ENCODE measurements at places on chromosomes 5 and 9.
A peak's percentile ranks its signal among the peaks of the same experiment; 100 is the strongest.

GRCh38 chr5:151042453-151043093, 22.2 kb downstream of the GPX3 start:
- DNase-seq = no peak

- DNase-seq = peak; percentile 35
Observed at GRCh38 chr5:169300468-169301385, at the start of gene SLIT3. TSS of gene SLIT3 (minus strand) at chr5:169301139. CDS start at chr5:169300709, 430 bp downstream.

- no peak for DNase-seq
Observed at GRCh38 chr5:75381456-75381855, 44.4 kb downstream of the HMGCR start.

- DNase-seq = no peak
Observed at GRCh38 chr9:135751501-135751900, 49.5 kb downstream of the KCNT1 start.

DNA sequence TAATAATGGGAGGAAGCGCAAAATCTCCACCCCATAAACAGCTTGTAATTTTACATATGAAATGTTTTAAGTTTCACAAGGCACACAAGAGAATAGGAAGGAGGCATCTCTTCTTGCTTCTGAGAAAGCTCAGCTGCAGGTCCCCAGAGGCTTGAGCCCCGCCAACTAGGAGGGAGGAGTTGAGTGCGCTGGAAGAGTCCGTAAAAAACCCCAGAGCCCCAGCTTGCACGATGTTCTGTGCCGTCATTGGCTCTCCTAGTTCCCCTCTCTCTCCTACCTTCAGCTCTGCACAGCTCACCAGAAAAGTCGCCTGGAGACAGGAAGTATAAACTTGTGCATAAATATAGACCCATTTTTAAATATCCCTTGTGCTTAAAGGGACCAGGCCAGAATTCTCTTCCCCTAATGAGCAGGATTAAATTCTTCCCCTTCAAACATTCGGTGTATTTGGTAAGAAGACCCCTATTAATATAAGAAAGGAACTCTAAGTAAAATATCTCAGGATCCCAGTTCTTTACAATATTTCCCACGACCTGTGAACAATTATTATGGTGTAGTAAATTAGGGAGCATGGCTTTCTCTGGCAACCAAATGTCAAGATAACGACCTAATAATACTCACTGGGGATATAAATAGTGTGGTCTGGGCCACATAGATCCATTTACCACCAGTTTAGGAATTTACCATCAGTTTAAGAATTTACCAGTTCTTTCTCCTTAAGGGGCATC, 13.7 kb downstream of the GLRX start:
- peak; percentile 86 for DNase-seq

DNA sequence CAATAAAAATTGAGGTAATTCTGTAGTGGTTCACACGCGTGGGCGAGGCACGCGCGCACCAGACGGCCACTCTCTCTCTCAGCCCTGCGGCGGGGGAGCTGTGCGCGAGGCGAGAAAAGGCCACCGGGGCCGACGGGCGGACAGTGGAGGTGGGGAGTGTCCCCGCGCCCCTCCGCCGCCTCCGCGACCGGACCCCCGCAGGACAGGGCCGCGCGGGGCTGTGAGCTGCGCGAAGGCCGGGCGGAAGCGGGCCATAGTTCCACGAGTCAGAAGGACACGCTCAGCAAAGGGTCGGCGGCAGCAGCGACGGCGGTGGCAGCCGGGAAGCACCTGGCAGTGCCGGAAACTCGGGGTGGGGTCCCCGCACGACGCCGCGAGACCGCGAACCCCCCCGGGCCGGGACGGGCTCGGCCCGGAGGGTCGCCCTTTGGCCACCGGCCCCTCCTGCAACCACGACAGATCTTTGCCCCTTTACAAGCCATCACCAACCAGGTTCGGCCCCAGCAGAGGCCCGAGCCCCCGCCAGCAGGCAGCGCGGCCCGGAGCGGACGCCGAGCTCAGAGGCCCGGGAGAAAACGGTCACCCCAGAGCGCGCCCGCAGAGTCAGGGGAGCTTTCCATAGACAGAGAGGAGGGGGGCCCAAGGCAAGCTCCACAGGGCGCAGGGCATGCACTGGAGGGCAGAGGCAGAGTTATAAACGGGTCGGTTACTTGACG, 60.9 kb downstream of the ZNF354C start:
- no peak for DNase-seq

DNA sequence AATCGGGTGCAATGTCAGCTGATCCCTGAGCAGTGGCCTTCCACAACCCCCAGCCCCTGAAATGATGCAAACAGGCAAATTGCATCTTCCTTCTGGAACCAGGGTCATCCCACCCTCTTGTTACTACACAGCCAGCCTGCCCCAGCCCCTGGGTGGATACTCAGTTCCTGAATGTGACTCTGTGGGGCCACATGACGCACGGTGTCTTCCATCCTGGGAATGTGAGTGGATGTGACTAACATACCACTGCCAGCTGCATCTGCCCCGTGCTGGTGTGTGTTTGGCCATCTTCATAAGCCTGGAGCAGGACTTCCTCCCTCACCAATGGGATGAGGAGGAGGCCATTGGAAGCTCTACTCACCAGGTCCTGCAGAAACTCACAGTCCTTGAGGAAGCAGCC, 257.9 kb upstream of the ADAMTS16 start:
- no peak for DNase-seq

DNA sequence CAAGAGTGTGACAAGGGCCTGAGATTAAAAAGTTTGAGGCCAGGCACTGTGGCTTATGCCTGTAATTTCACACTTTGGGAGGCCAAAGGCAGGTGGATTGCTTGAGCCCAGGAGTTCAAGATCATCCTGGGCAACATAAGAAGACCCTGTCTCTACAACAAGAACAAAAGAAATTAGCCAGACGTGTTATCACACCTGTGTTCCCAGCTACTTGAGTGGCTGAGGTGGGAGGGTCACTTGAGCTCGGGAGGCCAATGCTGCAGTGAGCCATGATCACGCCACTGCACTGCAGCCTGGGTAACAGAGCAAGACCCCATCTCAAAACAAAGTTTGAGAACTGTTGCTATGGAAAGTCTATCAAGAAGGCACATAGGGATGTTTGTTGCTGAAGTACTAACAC, 25.0 kb downstream of the EXOSC2 start:
- no peak for DNase-seq

DNA sequence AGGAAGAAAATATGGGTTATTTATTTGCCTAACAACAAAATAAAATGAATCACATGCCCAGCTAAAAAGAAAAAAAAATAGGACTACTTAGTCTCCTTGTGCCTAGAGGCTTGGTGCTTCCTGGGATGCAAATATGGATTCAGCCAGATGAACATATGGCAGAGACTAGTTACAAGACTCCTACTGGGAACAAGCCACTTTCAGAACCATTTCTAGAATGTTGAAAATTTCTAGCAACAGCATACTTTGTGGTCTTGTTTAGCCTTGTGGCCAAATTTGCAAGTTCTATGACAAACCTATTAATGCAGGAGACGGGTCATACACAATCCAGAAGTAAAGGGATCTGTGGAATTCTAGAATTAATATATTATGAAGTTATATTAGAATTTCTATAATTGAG, 198.7 kb downstream of the CHSY3 start:
- DNase-seq = no peak

DNA sequence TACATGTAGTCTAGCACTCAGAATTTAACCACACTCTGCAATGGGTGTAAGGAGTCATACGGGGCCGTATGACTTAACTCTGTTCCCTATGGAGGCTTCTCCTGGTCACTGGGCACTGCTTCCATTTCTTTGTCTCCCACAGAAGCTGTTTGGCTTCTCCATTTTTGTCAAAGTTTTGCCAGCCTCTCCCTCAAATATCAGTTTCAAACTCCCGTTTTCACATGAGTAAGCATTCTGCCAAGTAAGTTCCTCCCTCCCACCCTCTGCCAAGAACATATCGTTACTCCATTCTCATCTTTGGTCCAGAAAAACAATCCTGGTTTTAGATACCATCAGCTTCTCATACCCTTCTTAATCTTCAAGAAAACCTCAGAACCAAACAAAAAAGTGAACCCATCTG, 6.1 kb downstream of the AFAP1L1 start:
- no peak for DNase-seq

GRCh38 chr5:56414066-56414465, 180.9 kb upstream of the ANKRD55 start:
- no peak for DNase-seq
